ENCODE measurements at places on chromosomes 5 and 9.

- no peak for DNase-seq
These were observed 216.1 kb downstream of the NFIB start for GRCh38 chr9:14097666-14098415.

DNA sequence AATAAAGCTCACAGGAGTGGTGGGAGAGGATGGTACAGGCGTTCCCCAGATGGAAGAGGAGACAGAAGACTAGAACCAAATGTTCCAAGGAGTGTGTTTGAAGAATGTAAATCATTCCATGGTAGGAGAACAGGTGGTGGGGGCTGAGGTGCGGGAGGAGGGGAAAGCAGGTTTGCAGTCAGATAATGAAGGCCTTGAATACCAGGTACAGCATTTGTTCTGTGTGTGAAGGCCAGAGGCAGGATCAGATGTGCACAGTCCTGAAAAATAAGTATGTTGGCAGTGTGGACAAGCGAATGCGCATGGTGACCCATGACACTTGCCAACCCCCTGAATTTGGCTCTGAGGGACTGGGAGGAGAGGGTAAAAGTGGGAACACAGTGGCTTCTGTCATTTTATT lies 59.9 kb upstream of the ALDH1B1 start:
- no peak for DNase-seq

- DNase-seq = peak; percentile 45
These were observed 9.1 kb upstream of the ERMP1 start for GRCh38 chr9:5841771-5842573.

GRCh38 chr9:137025517-137025966 lies 2.5 kb downstream of the ABCA2 start:
- DNase-seq = no peak

- DNase-seq = no peak
These were observed 131.2 kb upstream of the KLF4 start for GRCh38 chr9:107620801-107621200.

DNA sequence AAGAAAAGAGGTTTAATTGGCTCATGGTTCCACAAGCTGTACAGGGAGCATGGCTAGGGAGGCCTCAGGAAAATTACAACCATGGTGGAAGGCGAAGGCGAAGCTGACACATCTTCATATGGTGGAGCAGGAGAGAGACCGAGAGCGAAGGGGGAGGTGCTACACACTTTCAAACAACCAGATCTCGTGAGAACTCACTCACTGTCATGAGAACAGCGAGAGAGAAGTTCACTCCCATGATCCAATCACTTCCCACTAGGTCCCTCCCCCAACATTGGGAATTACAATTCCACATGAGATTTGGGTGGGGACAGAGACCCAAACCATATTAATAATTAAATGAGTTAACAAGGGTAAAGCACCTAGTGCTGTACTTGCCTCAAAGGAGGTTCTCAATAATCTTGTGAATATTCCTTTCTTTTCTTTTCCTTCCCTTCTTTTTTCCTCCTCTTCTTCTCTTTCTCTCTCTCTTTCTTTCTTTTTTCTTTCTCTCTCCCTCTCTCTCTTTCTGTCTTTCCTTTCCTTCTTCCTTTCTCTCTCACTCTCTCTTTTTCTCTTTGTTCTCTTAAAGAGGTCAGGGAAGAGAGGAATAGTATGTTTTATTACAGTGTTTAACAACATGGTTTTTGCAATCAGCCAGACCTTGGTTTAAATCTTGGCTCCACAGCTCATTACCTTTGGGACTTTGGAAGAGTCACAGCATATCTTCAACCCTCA lies 29.0 kb downstream of the TNFSF15 start:
- no peak for DNase-seq

- DNase-seq = no peak
These were observed 203.5 kb upstream of the RGMB start for GRCh38 chr5:98570010-98570409.

DNA sequence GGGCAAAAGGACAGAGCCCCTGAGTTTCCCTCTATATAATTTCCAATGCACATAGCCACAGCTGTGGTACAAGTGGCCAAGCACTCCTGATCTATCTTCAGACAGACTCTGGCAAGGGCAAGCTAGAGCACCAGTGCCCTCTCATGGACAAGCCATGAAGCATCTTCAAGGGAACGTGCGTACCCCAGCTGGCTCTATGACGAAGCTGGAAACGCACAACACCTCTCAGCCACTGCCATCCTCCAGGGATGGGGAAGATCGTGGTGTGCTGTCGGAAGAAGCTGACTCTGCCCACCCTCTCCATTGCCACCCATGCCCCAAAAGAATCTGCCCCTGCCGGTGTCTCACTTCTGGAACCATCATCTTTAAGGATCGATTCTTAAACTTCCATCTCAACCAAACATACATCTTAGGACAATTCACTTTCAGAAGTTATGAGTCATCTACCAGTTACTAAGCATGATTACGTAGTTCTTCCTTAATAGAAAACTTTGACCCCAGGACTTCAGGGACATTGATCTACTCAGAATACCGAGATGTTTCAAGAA lies 482.9 kb downstream of the AGTPBP1 start:
- DNase-seq = peak; percentile 1

GRCh38 chr5:53008751-53009150 lies 19.6 kb downstream of the ITGA2 start:
- DNase-seq = no peak

- DNase-seq = no peak
These were observed 4.6 kb downstream of the RALGPS1 start for GRCh38 chr9:126919193-126919592.

DNA sequence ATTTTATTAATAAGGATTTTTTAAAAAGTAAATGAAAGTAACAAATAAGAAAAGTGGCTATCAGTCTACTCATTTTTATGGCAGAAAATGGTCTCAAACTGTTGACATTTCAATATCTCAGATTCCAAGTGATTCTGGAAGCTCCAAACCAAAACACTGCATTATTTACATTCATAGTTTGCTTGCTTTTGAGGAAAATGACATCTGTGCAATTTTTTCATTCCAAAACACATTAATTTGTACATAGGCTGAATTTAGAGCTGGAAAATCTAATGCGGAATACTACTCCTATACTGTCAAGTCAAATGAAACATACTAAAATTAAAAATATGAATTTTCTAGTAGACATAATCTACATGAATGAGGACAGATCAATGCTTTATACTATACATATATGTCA lies 1047.6 kb downstream of the CDH9 start:
- DNase-seq = no peak

DNA sequence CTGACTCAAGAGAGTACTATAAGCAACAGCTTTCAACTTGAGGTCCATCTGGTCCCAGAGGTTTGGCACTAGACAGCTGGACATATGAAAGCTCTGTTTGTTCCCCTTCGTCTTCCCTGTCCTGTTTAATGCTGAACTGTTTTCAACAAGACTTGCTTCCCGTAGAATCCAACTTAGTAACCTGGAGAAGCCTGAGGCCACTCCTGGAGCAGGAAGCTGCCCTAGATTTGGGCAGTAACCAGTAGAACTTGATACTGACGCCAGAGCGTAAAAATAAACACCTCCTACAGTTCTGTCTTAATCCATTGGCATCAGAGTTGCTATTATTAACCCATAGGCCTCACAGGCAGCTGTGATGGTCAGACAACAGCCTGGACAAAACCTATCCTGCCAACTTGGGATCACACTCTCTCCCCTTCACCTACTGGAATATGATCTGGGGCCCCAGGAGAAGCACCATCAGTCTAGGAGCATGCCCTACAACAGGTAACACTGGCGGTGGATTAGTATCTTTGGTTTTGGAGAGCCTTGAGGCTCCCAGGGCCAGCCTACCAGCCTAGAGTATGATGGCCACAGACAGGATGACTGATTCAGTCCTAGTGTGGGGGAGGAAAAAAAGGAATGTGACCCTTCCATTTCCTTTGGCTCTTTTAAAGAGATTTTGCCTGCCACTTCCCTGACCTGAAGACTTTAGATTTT lies 29.2 kb downstream of the RUSC2 start:
- no peak for DNase-seq

GRCh38 chr5:172564883-172565282 lies 76.2 kb upstream of the NEURL1B start:
- no peak for DNase-seq

DNA sequence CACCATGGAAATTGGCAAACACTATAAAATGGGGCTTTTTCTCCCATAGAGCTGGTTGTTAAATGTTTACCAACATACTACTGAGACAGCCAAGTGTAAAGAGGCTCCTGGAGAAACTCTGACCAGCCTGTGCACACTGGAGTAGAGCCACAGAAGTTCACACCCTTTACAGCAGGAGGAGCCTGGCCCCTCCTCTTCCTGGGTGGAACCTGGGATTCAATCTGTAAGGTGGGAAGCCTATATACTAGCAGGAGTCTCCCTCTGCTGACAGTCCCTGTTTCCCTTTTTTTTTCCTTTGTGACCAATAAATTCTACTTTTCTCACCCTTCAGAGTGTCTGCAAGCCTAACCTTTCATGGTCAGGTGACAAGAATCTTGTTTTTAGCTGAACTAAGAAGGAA lies 10.4 kb upstream of the SLC30A5 start:
- DNase-seq = no peak

GRCh38 chr5:127685662-127686061 lies 17.5 kb upstream of the CCDC192 start:
- DNase-seq = no peak

DNA sequence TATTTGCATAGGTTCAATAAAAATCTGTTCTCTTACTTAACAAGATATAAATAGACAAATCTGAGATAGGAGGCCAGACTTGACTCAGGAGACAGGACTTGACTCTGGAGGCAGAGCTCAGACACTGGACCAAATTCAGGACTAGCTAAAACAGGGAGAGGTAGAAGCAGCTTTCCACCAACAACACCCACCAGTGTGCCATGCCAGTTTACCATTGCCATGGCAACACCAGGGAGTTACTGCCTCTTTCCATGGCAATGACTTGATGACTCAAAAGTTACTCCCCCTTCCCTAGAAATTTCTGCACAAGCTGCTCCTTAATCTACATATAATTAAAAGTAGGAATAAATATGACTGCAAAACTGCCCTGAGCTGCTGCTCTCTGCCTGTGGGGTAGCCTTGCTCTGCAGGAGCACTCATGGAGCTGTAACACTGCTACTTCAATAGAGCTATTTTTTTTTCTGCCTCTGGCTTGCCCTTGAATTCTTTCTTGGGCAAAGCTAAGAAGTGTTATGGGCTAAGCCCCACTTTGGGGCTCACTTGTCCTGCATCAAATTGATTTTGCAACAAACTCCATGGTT lies 473.0 kb downstream of the PLK2 start:
- no peak for DNase-seq

DNA sequence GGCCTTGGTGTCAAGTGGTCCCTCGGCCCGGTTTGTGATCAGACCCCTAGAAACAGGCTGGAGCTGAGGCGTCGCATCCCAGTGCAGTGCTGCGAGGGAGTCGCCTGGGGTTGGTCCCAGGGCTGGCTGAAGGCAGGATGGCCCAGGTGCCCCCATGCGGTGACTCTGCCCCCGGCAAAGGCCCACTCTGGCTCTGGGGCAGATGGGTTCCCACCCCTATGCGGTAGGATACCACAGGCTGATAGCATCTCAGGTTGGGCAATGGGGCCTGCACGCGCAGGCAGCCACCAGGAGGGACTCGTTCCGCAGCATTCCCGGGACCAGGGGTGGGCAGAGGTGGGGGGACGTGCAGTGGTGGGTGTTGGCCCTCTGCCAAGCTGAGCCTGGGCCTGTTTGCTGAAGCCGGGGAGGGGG lies 86.0 kb downstream of the RXRA start:
- no peak for DNase-seq

GRCh38 chr5:57900381-57900944 lies 417.9 kb upstream of the ACTBL2 start:
- no peak for DNase-seq

DNA sequence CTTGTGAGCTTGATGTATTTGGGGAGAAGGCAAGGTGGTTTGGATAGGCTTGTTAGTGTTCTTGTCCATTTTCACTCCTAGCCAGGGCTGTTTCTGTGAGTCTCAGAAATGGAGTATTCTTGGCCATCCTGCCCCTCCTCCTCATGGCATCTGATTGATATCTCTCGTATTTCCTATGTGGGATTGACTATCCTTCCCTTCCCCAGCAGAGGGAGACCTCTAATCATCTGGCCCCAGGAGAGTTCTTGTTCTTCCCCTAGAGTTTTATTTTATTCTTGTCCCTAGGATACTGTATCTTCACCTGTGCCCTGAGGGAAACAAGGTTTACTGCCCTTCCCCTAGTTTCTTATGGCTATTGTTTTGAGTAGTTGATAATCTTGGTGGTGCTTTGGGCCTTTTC lies 114.4 kb downstream of the VPS13A start:
- no peak for DNase-seq

GRCh38 chr5:3377831-3378230 lies 217.8 kb upstream of the IRX1 start:
- no peak for DNase-seq

DNA sequence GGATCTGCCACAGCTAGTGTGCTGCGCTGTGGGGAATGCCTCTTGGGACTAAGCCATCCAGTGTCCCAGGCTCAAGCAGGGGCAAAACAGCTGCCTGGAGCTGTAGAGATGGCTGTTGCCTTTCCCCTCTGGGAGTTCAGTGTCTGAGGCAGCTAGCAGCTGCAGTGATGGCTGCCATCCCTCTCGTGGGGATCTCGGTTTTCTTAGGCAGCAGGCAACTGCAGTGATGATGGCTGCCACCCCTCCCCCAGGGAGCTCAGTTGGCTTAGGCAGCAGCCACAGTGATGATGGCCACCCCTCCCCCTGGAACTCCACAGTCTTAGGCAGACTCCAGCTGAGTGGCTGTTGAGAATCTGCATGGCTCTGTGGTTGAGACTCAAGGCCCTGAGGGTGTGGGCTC lies 1389.2 kb upstream of the NUDT12 start:
- no peak for DNase-seq

DNA sequence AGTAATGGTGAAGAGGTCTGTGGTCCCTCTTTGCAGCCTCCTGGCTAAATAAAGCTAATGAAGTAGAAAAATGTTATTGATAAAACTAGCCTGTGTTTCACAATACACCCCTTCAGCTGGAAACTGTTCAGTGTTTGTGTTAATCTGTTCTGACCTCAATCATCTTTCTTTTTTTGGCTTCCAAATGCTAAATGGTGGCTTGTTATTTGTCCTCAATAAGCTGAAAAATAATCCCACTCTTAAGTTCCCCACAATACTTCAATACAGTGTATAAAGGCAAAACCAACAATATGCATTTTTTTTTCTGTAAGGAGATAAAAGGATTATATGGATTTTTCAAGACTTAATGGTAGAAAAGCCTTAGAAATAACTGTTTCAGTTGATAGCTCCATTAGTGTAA lies 560.5 kb downstream of the TUSC1 start:
- no peak for DNase-seq

- no peak for DNase-seq
These were observed 16.2 kb upstream of the ERAP1 start for GRCh38 chr5:96823900-96824380.

GRCh38 chr9:2427120-2427891 lies 194.3 kb upstream of the VLDLR start:
- no peak for DNase-seq

DNA sequence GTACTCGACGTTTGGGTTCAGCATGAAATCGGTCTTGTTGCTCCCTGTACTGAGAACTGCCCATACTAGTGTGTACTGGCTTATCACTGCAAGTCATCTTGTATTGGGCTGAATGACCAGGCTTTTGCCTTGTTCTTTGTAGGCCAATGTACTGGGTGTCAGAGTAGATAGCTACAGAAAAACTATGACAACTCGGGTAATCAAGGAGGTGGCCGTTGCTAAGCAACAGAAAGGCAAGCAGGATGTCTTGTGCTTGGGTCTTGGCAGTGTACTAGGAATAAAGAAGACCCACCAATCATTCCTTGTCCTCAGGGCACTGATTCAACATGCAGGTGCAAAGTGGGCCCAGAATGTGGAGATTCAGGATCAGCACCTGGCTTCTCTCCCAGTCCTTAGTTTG lies 11.9 kb upstream of the SHISAL2B start:
- DNase-seq = no peak

- DNase-seq = no peak
These were observed 31.4 kb upstream of the TMOD1 start for GRCh38 chr9:97470076-97470475.

- no peak for DNase-seq
These were observed 14.5 kb downstream of the CXCL14 start for GRCh38 chr5:135564331-135564730.
